Activated T-cell treated with anti-CD3 and anti-CD28 coated beads for 1 hour (primary cell): ENCODE measurements at places on chromosomes 1 and 21.

- DNase-seq, result no peak
Measured at GRCh38 chr1:186750257-186750656, 70.0 kb upstream of the PTGS2 start.

DNA sequence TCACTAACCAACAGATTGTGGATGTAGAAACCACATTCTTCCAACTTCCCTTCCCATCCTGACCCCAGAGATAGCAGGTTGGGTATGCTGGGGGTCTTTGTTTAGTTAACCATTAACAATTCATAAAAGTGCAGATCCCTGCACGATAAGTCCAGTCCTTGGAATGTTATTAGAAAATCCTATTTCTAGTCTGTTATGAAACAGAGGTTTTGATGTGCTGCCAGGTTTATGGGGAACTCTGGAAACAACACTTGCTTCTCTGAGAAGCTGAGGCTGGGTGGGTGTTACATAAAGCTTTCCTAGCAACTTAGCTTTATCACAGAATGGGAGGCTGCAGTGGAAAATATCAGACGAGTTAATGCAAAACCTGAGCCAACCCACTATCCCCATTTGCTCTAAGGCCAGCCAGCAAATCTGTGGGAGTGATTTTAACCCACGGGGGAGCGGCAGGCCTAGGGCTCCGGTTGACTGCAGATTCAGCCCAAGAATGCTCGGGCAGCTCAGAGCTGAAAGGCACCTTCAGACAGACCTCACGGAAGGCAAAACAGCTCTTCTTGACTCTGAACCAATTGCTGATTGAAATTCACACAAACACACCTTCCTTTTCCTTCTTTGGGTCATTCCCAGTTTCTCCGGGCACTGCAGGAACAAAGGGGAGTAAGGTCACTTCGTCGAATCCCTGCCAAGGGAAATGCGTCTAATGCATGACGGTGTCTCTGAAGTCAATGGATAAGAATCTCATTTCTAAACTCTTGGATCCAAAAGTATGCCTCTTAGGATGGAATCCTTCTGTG lies 111.7 kb upstream of the IRF2BP2 start:
- DNase-seq, result no peak

DNA sequence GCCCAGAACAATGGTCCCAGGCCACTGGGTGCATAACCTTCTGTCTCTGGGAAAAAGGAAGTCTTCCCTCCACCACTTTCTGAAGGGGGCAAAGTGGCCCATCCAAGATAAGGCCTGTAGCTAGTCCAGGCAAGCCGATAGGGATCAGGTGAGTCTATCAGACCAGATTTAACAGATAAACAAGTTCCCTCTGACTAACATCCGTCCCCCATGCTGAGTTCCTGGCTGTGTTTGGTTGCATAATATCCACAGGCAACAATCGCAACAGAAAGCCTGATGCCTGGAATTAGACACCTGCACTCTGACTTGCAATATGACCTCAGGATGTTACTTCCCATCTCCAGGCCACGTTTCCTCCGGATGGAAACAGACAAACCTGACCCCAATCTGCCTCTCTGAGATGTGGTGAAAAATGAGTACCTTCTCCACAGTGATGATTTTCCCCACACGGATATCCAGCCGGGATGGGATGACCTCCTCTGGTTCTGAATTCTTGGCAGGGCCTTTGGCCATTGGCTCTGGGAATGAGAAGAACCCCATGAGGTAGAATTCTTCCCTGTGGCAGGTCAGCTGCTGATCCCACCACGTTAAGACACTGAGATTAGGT lies 36.4 kb downstream of the YARS1 start:
- no peak for DNase-seq

DNA sequence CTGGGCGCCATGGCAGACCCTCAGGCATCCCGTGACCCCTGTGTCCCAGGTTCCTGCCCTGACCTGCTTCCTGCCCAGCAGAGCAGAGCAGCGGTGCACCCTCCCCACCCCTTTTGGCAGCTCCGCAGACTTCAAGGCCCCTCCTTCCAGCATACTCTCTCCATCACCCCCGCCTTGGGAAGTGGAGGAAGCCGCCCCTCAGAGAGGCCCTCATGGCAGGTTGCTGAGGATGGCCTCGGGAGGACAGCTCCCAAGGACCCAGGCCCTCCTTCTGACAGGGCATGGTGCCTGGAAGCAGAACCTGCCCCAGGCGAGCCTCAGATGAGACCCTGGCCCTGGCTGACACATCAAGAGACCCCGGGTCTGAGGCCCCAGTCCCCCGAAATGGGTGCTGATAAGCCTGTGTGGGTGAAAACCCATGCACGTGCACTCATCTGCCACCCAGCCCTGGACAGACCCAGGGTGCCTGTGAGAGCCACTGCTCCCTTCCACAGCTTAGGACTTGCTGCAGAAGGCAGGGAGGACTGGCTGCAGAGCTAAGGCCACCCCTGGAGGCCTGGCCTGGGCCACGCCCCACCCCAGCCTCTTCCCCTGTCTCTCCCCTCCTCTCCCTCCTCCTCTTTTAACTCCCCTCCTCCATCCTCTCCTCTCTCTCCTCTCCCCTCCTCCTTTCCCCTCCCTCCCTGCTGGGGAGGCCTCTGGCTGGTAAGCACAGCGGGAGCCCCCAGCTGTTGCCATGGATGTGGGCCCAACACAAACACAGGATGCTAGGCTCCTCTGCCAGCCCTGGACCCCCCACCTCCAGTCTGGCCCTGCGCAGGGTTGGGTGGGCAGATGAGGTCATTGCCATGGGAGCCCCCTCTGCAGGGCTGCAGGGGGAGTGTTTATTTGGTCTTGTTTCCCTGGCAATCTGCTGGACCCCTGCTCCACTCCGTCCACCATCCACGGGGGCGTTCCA lies 33.7 kb downstream of the WNT9A start:
- DNase-seq, result no peak

GRCh38 chr1:153397924-153398651 lies 7.2 kb upstream of the S100A8 start:
- no peak for DNase-seq

- no peak for DNase-seq
Measured at GRCh38 chr1:228405979-228406228, 731 bp downstream of the TRIM11 start.

GRCh38 chr1:204067935-204068334 lies 5.0 kb upstream of the SOX13 start:
- no peak for DNase-seq
